ENCODE measurements at places on chromosomes 1 and 21. TPM values are rescaled to one million over a fixed set of nuclear protein-coding genes. Genes with fewer than 3 reads are reported as not detected.

GRCh38 chr1:6365047-6365446 is 28.5 kb downstream of the ACOT7 start:
- no peak for DNase-seq
- no peak overlapping the region for H3K27ac ChIP-seq
- peaks cover 13% of the 10 kb centered on the region for H3K4me1 ChIP-seq
- no peaks in the 10 kb centered on the region for H3K36me3 ChIP-seq

Gene PDE4B
- total RNA-seq, result 27.7 TPM

DNA sequence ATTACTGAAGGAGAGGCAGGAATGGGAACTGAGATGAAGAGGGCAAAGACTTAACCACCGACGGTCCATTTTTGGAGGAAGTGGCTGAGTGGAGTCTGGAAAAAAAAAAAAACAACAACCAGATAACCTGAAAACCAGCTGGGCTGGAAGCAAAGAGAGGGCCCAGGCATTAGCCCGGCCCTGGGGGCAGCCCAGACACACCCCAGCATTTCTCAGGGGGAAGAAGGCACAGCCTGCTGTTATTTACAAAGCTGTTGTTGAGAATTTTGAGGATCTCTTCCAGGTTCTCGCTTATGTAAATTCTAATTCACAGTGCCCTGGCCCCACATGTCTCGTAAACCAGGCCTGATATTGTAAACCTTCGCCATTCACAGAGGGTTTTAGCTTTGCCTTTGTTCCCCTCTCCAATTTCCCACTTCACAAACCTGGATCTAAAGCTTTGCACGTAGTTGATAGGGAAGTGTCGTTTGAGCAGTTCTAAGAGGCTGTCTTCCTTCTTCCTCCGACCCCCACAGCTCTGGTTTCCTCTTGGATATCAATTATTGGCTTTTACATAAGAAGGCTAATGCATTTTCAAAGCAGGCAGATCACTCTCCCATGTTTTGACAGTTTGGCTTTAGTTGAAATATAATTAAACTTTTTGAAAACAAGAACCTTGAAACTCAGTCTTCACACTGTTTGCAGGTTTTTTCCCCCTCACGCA is 161.8 kb upstream of the IRF2BP2 start:
- H3K4me3 ChIP-seq, result no peak overlapping the region
- no peak for DNase-seq
- no peaks in the 10 kb centered on the region for H3K27me3 ChIP-seq
- peak overlapping the region; percentile 59 for H3K27ac ChIP-seq

Gene DNM3
- 1.0 TPM for total RNA-seq

DNA sequence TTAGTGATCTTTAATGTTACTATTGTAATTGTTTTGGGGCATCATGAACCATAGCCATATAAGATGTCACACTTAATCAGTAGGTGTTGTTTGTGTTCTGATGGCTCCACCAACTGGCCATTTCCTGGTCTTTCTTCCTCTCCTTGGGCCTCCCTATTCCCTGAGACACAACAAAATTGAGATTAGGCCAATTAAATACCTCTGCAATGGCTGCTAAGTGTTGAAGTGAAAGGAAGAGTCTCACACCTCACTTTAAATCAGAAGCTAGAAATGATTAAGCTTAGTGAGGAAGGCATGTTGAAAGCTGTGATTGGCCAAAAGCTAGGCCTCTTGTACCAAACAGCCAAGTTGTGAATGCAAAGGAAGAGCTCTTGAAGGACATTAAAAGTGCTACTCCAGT is 30.7 kb downstream of the PPP2R5A start:
- H3K27me3 ChIP-seq, result no peaks in the 10 kb centered on the region
- no peak overlapping the region for H3K4me3 ChIP-seq
- no peak for DNase-seq
- no peak overlapping the region for H3K27ac ChIP-seq

GRCh38 chr1:209383422-209383821 is 200.1 kb upstream of the CAMK1G start:
- H3K27ac ChIP-seq, result no peak overlapping the region
- H3K4me3 ChIP-seq, result no peak overlapping the region
- no peaks in the 10 kb centered on the region for H3K4me1 ChIP-seq
- no peak for DNase-seq
- H3K27me3 ChIP-seq, result no peaks in the 10 kb centered on the region

- no peak overlapping the region for H3K4me3 ChIP-seq
- H3K4me1 ChIP-seq, result peaks cover 10% of the 10 kb centered on the region
- no peaks in the 10 kb centered on the region for H3K27me3 ChIP-seq
- no peak for DNase-seq
Observed at GRCh38 chr1:243500512-243500911, 244.7 kb downstream of the SDCCAG8 start.

DNA sequence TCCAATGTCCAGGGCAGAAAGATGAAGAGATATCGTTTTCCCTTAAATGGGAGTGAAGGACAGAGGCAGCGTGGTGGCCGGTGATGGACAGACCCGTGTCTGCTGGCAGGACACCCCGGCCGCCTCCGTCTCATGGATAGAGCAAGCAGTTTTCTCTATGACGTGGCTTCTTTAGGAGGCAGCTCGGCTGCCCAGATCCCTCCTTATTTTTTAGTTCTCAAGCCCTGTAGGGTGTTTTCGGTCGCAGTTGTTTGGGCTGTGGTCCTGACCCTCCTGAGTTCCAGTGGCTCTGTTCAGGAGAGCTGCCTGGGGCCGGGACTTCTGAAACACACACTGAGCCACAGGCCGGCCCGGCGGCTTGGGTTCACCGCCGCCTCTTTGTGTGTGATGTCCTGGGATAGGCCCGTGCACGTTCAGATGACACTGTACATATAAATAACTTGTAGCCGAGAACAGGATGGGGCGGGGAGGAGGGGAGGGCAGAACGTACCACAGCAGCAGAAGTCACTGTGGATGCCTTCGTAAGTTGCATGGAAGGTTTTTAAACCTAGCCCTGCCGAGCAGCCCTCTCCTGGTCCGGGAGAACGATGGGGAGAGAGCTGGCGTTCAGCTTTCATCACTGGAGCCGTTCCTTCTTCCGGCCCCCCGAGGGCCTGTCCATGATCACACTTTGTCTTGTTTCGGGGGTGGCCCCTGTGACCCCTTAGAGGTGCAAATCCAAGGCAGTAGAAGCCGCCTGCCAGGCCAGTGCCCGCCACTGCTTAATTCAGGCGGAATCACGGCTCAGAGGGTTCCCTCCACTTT is 65.2 kb downstream of the SIK1 start:
- H3K36me3 ChIP-seq, result no peaks in the 10 kb centered on the region
- no peaks in the 10 kb centered on the region for H3K4me1 ChIP-seq
- H3K27me3 ChIP-seq, result no peaks in the 10 kb centered on the region

Gene RIMKLA
- 4.7 TPM for total RNA-seq

Gene OR10R2
- total RNA-seq, result not detected

Gene ETV3L
- not detected for total RNA-seq

Gene PGBD5
- total RNA-seq, result 18.5 TPM

Gene CORT
- not detected for total RNA-seq

All from right atrium auricular region (tissue), 2 donors.